ENCODE measurements at places on chromosomes 5 and 9. TPM values are rescaled to one million over a fixed set of nuclear protein-coding genes. Genes with fewer than 3 reads are reported as not detected.

Gene PLPPR1
- polyA plus RNA-seq = not detected

Gene FOXI1
- polyA plus RNA-seq = not detected

Gene CKMT2
- not detected for polyA plus RNA-seq

Gene HRCT1
- 2.0 TPM for polyA plus RNA-seq

Gene HNRNPK
- polyA plus RNA-seq = 470 TPM

Gene MEIKIN
- not detected for polyA plus RNA-seq

Gene PRUNE2
- polyA plus RNA-seq = 28.6 TPM

Gene CDC25C
- 5.2 TPM for polyA plus RNA-seq

GRCh38 chr5:137220523-137220927 is 278.6 kb downstream of the SPOCK1 start:
- peaks cover 11% of the 10 kb centered on the region for H3K4me1 ChIP-seq
- H3K4me3 ChIP-seq = no peak overlapping the region
- H3K27ac ChIP-seq = no peak overlapping the region
- H3K27me3 ChIP-seq = no peaks in the 10 kb centered on the region
- H3K36me3 ChIP-seq = no peaks in the 10 kb centered on the region

GRCh38 chr5:146753641-146754040 is 124.9 kb downstream of the PPP2R2B start:
- DNase-seq = no peak
- H3K27me3 ChIP-seq = no peaks in the 10 kb centered on the region
- no peak overlapping the region for H3K4me3 ChIP-seq
- H3K4me1 ChIP-seq = peaks cover 2% of the 10 kb centered on the region

GRCh38 chr9:95261890-95262289 is 55.6 kb downstream of the FANCC start:
- no peaks in the 10 kb centered on the region for H3K27me3 ChIP-seq
- no peak for DNase-seq
- no peaks in the 10 kb centered on the region for H3K4me1 ChIP-seq
- no peak overlapping the region for H3K4me3 ChIP-seq

DNA sequence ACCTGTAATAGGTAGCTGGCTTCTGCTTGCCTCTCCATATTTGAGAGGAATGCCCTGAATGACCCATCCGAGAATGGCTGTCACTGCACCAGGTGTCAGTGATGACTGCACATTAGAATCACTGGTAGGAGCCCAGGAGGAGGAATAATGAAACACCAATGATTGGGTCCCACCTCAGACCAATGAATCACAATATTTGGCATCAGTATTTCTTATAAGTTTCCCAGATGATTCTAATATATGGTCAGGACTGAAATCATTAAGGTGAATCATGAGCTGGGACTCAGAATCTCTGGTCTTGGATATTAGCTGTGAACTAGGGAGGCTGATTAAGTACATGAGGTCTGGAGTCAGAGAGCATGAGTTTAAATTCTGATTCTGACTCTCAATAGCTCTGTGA is 23.4 kb downstream of the ARSB start:
- no peak overlapping the region for H3K27ac ChIP-seq
- H3K36me3 ChIP-seq = peaks cover 7% of the 10 kb centered on the region
- H3K4me3 ChIP-seq = no peak overlapping the region
- H3K27me3 ChIP-seq = no peaks in the 10 kb centered on the region

DNA sequence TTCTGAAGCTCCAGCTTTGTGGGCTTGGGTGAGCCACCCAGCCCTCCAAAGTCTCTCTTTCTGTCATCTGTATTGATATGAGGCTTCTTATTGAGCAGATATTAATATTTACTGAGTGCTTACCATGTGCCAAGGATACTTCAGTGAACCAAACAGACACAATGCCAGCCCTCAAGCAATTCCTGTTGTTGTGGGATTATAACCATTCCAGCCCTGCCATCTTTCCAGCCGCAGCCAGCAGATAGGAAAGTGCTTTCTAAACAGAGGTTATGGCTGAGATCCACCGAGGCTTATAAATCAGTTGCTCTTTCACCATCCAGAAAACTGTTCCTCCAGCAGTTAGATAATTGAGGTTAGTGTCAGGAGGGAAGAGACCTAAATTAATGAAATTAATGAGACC is 137.7 kb upstream of the ALDH1B1 start:
- no peaks in the 10 kb centered on the region for H3K27me3 ChIP-seq
- no peak overlapping the region for H3K27ac ChIP-seq
- no peak overlapping the region for H3K4me3 ChIP-seq
- H3K36me3 ChIP-seq = no peaks in the 10 kb centered on the region

- H3K4me1 ChIP-seq = no peaks in the 10 kb centered on the region
- no peak for DNase-seq
- H3K27ac ChIP-seq = no peak overlapping the region
- no peaks in the 10 kb centered on the region for H3K36me3 ChIP-seq
Observed at GRCh38 chr9:125180876-125181275, 8.7 kb downstream of the PPP6C start.

GRCh38 chr9:494764-495163 is 280.1 kb downstream of the DOCK8 start:
- no peak for DNase-seq
- H3K36me3 ChIP-seq = no peaks in the 10 kb centered on the region
- H3K4me1 ChIP-seq = no peaks in the 10 kb centered on the region
- peaks cover 29% of the 10 kb centered on the region for H3K27me3 ChIP-seq
- no peak overlapping the region for H3K4me3 ChIP-seq
- H3K27ac ChIP-seq = no peak overlapping the region
